ENCODE measurements at places on chromosomes 3 and 15.

GRCh38 chr3:62832553-62832952 is 42.7 kb downstream of the CADPS start:
- DNase-seq: no peak

GRCh38 chr15:40413036-40413435 is 7.4 kb downstream of the IVD start:
- no peak for DNase-seq

DNA sequence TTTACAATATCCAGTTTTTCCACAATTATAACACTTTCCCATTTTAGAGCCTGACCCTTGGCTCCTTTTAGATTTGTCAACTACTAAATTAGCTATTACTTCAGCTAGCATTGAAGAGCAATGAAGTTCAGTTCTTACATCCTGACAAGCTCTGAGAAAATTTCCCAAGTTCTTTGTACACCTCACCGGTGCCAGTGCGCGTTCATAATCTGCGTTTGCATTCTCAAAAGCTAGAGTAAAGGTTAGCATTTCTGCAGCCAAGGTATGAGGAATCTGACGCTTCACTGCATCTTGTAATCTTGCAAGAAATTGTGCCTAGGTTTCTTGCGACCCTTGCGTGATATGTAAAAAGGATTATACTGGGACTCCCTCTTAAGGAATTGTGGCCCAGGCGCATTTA is 25.2 kb upstream of the XCR1 start:
- no peak for DNase-seq

GRCh38 chr15:90957031-90957790 is 2.5 kb downstream of the RCCD1 start:
- no peak for DNase-seq

DNA sequence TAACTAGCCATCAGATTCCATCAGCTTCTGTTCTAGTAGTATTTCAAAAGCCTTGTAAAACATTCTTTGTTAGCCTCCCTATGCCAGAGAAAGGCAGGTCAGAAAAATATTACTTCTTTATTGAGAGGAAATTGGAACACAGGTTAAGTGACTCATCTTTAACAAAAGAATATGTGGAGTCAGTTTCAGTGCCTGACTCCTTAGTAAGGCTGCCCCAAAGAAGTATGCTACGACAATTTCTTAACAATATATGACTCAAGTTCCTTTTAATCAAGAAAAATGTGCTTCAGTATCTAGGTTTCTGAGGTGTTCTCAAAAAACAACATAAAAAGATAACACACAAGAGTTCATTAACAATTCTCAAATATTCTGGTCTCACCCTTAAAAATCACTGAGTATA is 139.2 kb downstream of the VPS13C start:
- DNase-seq: no peak

DNA sequence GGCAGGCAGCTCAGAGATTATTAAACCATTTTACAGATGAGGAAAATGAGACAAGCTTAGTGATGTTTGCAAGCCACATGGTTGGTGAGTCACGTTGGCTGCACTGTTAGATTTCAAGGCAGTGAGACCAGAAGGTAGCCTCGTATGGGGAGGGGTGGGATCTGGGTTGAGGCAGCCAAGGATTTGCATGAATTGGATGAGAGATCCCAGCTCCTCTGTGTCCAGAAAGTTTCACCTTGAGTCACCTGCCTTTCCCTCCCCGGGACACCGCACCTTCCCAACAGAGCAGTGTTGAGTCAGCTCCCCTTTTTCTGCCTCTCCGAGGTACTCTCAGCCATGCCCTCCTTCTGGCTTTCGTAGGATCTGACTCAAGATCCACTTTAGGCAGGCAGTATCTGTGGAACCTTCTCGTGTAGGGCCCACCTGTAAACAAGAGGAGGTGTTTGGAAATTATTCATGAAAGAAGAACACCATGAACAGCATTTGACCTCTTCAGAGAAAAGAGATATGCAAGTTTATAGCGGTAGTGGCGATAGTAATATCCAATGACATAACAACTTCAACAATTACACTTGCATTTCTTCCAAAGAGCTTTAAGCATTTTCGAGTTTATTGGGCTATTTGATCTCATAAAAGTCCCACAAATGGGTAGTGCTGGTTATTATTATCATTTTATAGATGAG is 46.8 kb upstream of the VPS8 start:
- no peak for DNase-seq

- DNase-seq: no peak
Measured at GRCh38 chr3:179716226-179716625, 63.4 kb downstream of the USP13 start.

Measured in activated CD4-positive, CD25-positive, alpha-beta regulatory T cell treated with anti-CD3 and anti-CD28 coated beads, Interleukin-2, amount 50 U/mL, for 16 hours (primary cell).